ENCODE measurements at places on chromosomes 2 and 18. TPM values are rescaled to one million over a fixed set of nuclear protein-coding genes. Genes with fewer than 3 reads are reported as not detected.

Gene XPO1
- 93.5 TPM for total RNA-seq

Gene SULT1C2
- total RNA-seq: 0.40 TPM

Gene GALNT14
- not detected for total RNA-seq

Gene ALK
- 1.7 TPM for total RNA-seq

Gene REG1B
- not detected for total RNA-seq

Measured in ovary (tissue), 10 donors.